Right hindlimb (tissue), 1 donor: ENCODE measurements at places on chromosomes 12 and 14.

DNA sequence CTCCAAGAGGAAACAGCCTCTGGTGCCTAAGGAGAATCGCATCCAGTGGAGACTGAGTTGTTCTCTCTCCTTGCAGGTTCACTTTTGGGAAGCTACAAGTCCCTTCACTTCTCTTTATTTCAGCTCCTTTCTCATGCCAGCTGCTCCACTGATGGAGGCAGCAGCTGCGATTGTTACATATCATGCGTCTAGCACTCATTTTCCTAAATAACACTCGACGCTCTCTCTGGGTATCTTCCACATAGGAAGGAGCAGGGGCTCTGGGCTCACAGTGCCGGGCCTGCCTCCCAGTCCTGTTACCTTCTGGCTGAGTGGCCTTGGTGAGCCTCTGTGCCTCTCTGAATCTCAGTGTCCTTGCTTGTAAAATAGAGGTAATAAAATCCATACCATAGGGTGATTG, 162.6 kb upstream of the HIF1A start:
- DNase-seq: no peak

- DNase-seq: peak; percentile 49
Observed at GRCh38 chr12:56029166-56029519, 8.3 kb downstream of the IKZF4 start.

DNA sequence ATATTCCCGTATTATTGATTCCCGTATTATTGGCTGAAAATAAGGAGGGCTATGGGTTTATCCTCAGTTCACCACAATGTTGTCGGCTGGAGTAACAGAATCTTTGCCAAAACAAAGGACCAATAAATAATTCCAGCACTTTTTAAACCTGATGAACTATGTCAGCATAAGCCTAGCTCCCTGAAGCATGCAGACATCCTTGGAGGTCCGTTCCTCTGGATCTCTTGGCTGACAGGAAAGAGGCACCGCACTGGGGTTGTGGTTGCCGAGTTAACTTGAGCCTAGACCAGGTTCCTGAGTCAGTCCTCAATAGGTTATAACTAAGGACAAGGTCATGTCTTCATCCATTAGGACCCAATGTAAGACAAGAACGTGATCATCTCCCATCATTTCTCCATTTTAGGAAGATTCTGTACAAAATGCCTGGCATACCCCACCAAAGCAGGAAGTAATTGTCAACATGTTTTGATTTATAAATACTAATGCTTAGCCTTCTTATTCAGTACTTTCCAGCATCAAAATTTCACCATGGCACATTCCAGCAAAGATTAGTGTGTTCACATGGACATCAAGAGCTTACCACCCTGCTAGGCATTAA, 36.6 kb downstream of the NID2 start:
- DNase-seq: peak; percentile 56

DNA sequence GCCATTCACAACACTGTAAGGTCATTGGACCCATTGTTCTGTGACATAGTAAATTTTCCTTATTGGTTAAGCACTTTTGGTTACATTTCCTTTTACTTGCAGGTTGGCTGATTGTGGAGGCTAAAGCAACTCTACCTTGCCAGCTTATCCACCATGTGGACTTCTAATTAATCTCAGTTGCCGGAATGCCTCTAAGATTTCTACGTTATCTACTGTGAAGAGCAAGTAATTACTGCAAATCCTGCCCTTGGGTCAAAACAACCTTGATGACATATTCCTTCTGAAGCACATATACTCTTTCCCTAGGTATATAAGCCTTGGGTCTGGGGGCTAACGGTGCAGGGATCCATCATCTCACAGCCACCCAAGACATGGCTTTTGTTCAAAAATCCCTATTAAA, 19.5 kb upstream of the MORN3 start:
- DNase-seq: no peak

GRCh38 chr12:55681142-55682077, 26.3 kb downstream of the ITGA7 start:
- peak; percentile 68 for DNase-seq

DNA sequence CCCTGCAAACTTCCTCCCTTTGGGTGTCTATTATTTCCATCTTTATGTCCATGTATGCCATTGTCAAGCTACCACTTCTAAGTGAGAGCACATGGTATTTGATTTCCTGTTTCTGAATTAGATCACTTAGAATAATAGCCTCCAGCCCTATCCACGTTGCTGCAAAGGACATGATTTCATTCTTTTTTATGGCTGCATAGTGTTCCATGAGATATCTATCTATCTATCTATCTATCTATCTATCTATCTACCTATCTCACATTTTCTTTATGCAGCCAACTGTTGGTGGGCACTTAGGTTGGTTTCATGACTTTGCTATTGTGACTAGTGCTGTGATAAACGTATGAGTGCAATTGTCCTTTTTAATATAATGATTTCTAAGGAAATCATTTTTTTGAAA, 11.2 kb upstream of the MRPL42 start:
- no peak for DNase-seq

GRCh38 chr12:91080041-91080440, 22.2 kb upstream of the KERA start:
- no peak for DNase-seq

GRCh38 chr12:94689646-94690036, 39.3 kb upstream of the TMCC3 start:
- no peak for DNase-seq

DNA sequence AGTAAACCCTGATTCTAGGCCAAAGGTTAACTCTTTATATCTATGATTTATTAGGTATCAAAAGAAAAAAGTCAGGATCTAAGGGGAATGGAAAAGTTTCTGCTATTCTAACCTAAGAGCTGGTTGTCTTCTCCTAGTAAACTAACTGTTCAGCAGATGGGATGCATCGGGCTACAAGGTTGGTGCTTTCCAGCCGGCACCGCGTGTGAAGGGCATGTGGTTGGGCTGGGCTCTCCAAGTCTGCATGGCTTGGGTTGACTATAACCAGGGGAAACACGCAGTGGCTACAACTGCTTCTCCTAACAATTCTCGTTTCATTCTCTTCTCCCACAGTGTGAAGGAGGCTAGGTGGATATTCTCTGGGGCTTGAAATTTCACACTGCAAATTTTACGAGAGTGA, 354.5 kb downstream of the APAF1 start:
- DNase-seq: no peak

DNA sequence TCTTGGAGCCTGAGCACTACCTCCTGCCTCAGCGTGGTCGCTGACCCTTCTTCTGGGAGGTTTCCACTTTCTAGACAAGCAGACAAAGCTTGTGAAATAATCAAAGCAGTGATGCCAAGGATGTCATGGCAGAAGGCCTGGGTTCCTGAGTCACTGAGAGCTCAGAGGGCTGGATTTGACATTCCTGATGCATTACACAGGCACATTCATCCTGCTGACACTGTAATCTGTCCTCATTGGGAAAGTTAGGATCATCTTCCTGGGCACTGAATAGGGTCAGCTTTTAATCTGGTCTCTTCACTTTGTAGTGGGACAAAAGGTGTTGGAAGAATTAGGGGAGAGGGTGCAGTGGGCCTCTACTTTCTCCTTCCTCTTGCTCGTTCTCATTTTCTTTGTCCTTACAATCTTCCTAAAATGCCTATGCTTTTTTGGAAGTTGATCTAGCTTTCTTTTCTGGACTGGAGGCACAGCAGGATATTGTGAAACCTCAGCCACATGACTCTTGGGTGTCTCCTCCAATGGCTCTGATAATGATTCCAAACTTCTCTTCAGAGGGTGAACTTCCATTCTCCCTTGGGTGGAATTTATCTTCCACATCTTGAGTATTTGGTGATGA, 29.6 kb downstream of the EEA1 start:
- DNase-seq: peak; percentile 76

DNA sequence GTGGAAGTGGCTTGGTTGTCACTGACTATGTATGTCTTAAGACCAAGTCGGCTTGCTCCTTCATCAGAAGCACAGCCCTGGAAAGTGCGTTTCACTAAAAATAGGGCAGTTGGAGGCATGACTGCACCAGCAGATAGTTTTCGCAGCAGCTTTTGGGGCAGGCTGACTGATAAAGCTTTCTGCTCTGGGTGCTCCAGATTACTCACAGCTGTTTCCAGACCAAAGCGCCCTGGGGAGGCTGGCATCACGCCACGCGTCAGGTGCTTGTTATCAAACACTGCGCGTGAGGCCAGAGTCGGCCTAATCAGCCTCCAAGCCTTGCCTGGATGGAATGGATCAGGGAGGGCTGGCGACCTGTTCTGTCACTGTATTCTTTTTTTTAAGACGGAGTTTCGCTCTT, 13.3 kb upstream of the LRRC10 start:
- DNase-seq: no peak
